ENCODE measurements at places on chromosomes 5 and 9.

- H3K4me3 ChIP-seq, result no peak overlapping the region
- no peaks in the 10 kb centered on the region for H3K4me1 ChIP-seq
- H3K36me3 ChIP-seq, result no peaks in the 10 kb centered on the region
These were observed 47.6 kb downstream of the JAKMIP2 start for GRCh38 chr5:147734894-147735293.

DNA sequence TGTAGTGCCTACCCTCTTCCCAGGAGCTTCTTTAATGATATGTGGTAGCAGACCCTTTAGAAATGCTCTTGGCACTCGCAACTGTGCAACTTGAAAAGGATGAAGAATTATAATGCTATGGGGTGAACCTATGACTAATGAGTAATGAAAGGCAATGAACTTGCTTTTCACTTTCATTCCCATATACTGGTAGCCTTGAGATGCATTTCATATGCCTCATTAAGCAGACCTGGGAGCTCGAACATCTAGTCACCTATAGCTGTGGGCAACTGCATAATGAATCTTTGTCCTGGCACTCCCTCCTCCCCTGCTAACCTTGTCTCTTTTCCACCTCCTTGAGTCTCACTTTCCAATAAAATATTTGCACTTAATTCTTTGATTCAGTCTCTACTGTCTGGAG lies 605.9 kb upstream of the DAB2 start:
- no peaks in the 10 kb centered on the region for H3K36me3 ChIP-seq
- no peak for DNase-seq
- H3K27ac ChIP-seq, result no peak overlapping the region

DNA sequence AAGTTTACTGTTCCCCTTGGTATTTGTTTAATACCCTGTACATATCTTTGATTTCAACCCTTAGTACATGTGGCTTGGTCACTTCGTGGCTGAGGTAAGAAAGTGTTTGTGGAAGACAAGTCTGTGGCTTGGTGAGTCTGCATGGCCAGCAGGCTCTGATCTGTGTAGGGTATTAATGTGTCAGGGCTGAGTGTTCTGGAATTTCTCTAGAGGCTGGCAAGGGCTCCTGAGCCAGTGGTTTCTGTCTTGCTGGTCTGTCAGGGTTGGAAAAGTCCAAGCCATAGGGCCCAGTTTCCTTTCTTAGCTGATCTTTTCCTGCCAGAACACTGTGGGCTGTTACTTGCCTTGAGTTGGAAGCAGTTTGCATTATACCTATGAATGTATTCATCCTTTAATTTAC lies 48.0 kb upstream of the FBXL7 start:
- H3K27me3 ChIP-seq, result no peaks in the 10 kb centered on the region
- no peak overlapping the region for H3K4me3 ChIP-seq
- H3K4me1 ChIP-seq, result no peaks in the 10 kb centered on the region
- H3K27ac ChIP-seq, result no peak overlapping the region

DNA sequence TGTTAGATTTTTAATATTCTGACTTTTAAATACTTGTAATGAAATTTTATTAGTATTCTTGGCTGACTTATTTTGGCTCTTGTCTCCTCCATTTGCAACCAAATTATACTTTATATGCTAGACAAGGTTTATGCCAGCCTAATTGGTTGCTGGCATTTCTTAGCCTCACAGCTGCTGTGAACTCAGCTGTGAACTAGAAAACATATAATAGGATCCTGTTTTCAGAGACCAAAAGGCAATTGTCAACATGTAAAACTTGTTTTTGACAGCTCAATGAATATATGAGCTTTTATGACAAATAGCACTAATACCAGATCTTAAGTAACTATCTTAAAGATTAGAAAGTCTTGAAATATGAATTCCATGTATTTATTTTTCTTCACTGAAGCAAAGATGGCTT lies 25.9 kb downstream of the KIF2A start:
- H3K4me1 ChIP-seq, result no peaks in the 10 kb centered on the region
- no peak overlapping the region for H3K4me3 ChIP-seq
- peaks cover 5% of the 10 kb centered on the region for H3K36me3 ChIP-seq
- no peak overlapping the region for H3K27ac ChIP-seq
- no peaks in the 10 kb centered on the region for H3K27me3 ChIP-seq

DNA sequence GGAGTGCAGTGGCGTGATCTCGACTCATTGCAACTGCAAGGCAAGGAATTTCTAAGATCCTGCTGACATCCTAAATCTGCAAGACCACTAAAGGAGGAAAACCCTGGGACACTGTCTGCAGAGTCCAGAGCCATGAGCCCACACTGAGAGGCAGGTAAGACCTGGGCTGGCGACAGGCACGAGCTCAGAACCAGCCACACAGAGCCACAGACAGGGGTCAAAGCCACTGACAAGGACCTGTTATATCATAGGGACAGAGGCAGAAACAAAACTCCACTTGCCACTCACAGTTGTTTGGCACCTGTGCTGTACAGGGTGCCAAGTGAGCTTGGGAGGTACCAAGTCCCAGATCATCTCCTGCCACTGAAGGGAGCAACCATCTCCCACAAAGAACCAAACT lies 34.2 kb downstream of the IPPK start:
- no peaks in the 10 kb centered on the region for H3K4me1 ChIP-seq
- DNase-seq, result no peak
- peaks cover 17% of the 10 kb centered on the region for H3K36me3 ChIP-seq
- no peaks in the 10 kb centered on the region for H3K27me3 ChIP-seq
- no peak overlapping the region for H3K4me3 ChIP-seq
- H3K27ac ChIP-seq, result no peak overlapping the region

DNA sequence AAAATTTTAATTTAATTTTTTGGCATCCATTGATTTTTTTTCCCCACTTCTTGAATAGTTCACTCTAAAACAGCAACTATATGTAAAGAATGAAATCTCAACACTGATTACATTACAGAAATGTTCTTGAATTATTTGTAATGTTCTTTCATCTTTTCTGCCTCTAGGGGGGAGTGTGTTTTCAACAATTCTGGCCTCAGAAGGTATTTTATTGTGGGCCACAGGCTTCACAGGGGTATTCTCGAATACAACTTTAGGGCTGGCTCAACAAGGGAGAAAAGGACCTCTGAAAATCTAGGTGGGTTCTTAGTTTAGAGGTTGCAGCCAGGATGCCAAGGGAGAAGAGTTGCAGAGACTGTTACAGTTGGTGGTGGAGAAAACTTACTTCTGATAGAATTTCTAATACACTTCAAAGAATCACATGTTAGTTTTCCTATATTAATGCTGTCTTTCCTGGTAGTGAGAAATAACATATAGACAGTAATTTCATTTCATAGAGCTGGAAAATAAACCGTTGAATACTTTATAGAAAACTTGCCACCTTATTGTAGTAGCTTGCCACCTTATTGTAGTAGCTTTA lies 3.6 kb upstream of the NPR3 start:
- H3K36me3 ChIP-seq, result no peaks in the 10 kb centered on the region
- no peak overlapping the region for H3K27ac ChIP-seq
- H3K27me3 ChIP-seq, result peaks cover 4% of the 10 kb centered on the region
- DNase-seq, result peak; percentile 34

GRCh38 chr9:107373809-107374208 lies 90.7 kb downstream of the RAD23B start:
- H3K27me3 ChIP-seq, result peaks cover 4% of the 10 kb centered on the region
- no peaks in the 10 kb centered on the region for H3K4me1 ChIP-seq
- no peaks in the 10 kb centered on the region for H3K36me3 ChIP-seq
- no peak overlapping the region for H3K27ac ChIP-seq
- DNase-seq, result no peak

Measured in fibroblast of lung (primary cell).